HT-29 (cell line): ENCODE measurements at places on chromosomes 2 and 18.

DNA sequence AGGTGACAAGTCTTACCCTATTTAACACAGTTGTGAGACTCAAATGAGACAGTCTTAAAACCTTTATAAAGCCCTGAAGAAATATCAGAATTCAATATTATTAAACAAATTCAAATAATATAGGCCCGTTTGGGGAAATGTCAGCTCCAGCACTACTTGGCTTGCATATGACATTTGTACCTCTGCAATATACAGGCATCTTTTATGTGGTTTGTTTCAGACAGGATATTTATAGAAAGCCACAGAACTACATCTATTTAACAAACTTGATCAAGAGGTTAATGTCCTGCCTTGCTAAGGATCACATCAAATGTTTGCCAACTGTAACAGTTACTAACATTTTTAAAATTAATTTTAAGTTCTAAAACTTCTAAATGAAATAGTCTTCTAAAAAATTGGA, 3.2 kb upstream of the MREG start:
- DNase-seq, result no peak

- DNase-seq, result no peak
Observed at GRCh38 chr2:126496493-126496892, 159.5 kb upstream of the GYPC start.

- no peak for DNase-seq
Observed at GRCh38 chr2:33104052-33104623, 157.4 kb downstream of the LTBP1 start.

DNA sequence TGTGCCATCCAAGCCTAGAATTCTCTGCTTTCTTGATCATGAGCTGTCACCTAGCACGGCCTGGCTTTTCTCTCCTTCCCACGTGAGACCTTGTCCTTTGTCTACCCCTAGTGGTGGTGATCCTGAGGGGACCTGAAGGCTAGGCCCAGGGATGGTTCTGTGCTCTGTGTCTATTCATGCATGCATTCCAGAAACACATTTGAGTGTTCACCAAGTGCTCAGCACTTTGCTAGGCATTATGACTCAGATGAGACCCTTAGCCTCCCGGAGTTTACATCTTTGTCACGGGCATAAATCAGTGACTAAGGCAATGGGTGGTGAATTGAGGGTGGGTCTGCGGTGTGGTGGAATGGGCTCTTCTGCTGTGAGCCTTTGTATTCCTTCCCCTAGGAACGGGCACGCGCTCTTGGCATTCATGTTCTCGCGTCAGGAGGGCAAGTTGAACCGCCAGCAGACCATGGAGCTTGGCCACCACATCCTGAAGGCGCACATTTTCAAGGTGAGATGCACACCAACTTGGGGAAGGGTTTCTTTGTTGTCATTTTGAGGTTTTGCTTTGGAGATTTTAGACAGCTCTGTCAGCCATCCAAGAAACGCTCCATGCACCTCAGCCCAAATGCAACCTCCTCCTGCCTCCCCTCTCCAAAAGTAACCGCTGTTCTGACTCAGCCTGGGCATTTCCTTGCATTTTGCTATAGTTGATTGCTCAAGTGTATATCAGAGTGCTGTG, 100.9 kb downstream of the WDSUB1 start:
- DNase-seq, result peak; percentile 70

- DNase-seq, result peak; percentile 38
Observed at GRCh38 chr2:185279999-185280398, 458.6 kb upstream of the FSIP2 start.

DNA sequence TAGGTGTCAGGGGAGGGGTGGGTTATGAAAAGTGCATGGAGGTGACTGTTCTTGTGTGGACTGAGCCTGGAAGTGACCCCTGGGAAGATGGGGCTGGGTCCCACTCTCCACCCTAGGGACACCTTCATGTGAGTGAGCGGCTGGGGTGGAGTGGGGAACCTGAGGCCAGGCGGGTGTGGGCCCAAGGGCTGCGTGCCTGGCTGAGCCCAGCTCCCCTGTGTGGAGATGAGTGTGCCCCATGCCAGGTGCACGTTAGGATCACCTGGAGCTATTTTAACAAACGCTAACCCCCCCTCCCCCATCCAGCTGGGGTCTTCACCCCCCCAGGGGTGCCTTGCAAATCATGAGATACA, 26.5 kb downstream of the ZAP70 start:
- DNase-seq, result no peak
